ENCODE measurements at places on chromosomes 6 and 20. TPM values are rescaled to one million over a fixed set of nuclear protein-coding genes. Genes with fewer than 3 reads are reported as not detected.

ANKRD66 gene
- total RNA-seq: not detected

DOP1A gene
- total RNA-seq: 31.6 TPM

ADGB gene
- not detected for total RNA-seq

HLA-DPB1 gene
- total RNA-seq: 181 TPM

PXDC1 gene
- total RNA-seq: 28.9 TPM

TFAP2D gene
- not detected for total RNA-seq

EBF4 gene
- total RNA-seq: 10.2 TPM

KCNK5 gene
- 77.0 TPM for total RNA-seq

TCF21 gene
- total RNA-seq: 6.3 TPM

LGSN gene
- 0.19 TPM for total RNA-seq

- no peak for DNase-seq
Measured at GRCh38 chr6:128024046-128024445, 123.2 kb upstream of the THEMIS start.

DNA sequence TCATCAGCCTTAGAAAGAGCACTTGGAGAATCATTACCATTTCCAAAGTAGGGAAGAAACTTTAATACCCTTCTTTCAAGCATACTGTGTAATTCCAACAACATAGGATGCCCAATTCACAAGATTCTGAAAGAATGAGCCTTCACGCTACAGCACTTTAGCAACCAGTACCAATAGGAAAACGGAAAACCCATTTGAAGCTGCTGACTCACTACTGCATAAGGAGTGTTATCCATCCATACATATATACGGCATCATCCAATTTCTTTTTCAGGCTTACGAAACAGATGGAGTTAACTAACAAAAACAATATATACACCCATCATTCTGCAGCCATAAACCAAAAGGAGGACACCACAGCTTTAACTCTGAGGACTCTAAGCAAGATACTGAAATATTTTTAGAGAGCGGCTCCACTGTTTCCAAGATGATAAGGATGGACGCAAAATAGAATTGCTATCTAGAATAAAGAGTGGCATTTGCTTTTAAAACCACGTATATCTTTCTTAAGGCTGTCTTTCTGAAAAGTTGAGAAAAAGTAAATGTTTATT, 24.9 kb downstream of the FYN start:
- no peak for DNase-seq

- peak; percentile 52 for DNase-seq
Measured at GRCh38 chr6:165819394-165819793, 156.4 kb upstream of the PDE10A start.

DNA sequence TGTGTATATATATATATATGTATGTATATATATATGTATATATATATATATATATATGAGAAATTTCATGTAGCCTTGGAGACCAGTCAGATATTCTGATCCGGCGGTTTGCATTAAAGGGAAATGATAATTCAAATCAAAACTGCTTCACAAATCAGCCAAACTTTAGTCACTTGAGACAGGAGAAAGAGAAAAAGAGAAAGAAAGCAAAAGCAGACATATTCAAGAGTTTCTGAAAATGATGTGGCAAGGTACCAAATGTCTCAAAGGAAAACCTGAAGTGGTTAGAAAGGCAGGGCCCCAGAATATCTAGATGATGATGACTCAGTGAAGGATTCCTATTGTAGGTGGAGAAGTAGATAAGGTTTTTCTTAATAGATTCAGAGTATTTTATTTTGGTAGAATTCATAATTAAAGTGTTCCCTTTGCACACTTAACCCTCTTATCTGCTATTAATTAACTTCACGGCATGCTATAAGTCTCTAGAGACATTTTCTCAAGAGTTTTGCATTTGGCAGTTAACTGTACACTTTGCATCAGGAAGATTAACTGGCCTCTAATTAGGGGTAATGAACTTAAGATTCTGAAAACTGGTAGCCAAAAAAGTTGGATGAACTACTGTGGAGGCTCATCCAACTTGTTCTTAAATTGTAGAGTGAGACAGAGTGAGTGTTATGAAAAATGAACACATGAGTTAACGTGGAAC, 50.1 kb upstream of the ASF1A start:
- DNase-seq: no peak

DNA sequence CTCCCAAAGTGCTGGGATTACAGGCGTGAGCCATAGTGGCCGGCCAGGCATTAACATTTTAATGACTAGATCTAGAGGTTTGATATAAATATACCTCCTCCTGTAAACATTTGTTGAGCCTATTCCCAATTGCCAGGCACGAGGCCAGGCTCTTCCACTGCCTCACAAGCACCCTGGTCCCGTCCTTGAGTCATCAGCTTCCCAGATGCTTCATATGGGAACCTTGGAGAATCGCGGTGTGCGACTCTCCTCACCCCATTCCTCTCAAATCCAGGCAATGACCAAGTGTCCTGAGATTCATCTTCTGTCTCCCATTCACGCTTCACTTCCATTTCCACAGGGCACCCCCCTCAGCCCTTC, 35.9 kb upstream of the PIM1 start:
- no peak for DNase-seq

DNA sequence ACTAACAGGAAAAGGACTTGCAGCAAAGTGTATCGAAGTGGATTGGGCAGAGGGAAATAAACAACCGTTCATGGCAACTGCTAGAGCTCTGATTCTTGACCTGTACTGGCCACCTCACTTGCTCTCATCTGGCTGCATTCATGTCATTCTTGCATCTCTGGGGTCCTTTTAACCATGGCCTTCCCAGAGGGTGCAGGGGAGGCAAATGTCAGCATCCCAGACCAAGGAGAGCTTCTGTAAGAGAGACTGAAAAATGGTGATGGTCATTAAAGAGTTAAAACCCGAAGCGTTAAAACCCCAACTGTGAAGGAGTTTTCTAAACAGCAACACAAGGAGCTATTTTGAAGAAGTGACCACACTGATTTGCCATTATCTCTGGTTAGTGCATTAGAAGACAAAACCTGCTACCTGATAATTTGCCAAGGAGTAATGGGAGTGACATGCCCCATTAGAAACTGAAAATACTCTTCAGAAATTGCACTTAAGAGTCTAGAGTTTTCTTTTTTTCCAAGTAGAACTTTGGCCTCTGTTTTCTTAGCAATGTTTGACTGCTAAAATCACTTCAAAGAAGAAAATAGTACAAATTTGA, 62.4 kb downstream of the APCDD1L start:
- DNase-seq: no peak

- peak; percentile 89 for DNase-seq
Measured at GRCh38 chr6:10954590-10955010, 67.7 kb downstream of the SYCP2L start.

DNA sequence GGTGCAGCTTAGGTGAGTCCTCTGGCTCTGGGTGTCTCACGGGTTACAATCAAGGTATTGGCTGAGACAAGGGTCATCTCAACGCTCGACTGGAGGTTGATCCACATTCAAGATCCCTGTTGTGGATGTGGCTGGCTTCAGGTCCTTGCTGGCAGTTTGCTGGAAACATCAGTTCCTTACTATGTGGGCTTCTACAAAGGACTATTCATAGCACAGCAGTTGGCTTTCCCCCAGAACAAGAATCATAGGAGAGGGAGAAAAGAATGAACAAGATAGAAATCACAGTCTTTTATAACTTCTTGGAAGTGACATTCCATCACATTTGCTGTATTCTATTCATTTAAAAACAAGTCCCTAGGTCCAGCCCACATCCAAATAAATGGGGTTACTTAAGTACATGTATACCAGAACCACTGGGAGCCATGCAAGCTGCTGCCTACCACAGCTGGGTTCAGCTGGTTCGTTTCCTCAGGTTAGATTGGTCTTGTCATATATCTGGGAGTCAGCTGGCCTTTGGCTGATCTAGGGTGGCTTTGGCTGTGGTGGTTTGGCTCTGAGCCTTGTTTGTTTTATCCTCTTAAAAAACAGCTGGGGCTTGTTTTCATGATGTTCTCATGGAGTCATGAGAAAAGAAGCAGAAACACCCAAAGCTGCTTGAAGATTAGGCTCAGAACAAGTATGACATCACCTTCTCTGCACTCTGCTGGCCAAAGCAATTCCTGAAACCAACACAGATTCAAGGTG, 433.2 kb upstream of the SPTLC3 start:
- peak; percentile 65 for DNase-seq

DNA sequence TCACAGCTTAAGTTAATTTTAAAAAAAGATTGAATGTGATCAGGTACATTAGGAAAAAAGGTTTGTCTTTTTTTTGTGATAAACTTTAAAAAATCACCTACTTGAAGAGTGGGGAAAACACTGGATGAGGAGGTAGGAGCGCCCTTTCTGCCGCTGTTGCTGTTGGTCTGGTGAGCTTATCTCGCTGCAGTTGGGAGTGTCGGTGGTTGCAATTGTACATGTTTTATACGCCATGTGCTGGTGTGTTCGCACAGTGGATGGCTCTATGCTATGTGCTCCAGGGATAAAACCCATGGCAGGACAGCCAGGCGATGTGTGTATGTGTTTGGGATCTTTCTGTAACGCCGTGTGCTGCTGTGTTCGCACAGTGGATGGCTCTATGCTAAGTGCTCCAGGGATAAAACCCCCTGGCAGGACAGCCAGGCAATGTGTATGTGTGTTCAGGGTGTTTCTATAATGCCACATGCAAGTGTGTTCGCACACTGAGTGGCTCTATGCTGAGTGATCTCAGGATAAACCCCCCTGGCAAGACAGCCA, 1.7 kb downstream of the SLC22A3 start:
- no peak for DNase-seq

GRCh38 chr6:17847203-17847760, 140.2 kb downstream of the KIF13A start:
- no peak for DNase-seq

DNA sequence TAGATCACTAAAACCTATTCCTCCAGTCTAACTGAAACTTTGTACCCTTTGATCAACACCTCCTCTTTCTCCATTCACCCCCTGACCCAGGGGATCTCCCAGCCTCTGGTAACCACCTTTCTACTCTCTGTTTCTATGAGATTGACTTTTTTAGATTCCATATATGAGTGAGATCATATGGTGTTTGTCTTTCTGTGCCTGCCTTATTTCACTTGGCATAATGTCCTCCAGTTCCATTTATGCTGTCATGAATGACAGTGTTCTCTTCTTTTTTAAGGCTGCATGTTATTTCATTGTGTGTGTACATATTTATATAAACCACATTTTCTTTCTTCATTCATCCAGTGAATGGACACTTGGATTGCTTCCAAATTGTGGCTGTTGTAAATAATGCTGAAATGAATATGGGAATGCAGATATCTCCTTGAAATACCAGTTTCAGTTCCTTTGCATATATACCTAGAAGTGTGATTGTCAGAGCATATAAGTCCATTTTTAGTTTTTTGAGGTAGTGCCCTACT, 57.7 kb downstream of the DHX35 start:
- no peak for DNase-seq

GRCh38 chr20:57108742-57109570, 157.5 kb downstream of the BMP7 start:
- peak; percentile 77 for DNase-seq

DNA sequence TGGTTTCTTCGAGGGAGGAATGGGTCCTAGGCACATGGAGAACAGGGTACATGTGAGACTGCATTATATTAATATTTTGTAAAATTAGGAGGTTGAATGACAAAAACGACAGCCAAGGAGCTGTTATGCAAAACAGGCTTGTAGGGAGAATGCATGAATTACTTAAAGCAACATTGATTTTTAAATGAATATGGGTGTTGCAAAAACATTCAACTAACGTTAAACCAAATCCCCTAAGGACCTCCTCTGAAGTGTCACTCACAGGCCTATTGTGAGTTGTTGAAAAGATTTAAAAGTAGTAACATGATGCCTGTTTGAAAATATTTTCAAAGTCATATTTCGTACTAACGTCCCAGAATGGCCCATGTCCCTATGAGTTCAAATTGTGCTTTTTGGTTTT, 21.9 kb downstream of the FBXL4 start:
- no peak for DNase-seq

- no peak for DNase-seq
Measured at GRCh38 chr20:29300579-29301551, 1956.6 kb upstream of the DEFB115 start.

DNA sequence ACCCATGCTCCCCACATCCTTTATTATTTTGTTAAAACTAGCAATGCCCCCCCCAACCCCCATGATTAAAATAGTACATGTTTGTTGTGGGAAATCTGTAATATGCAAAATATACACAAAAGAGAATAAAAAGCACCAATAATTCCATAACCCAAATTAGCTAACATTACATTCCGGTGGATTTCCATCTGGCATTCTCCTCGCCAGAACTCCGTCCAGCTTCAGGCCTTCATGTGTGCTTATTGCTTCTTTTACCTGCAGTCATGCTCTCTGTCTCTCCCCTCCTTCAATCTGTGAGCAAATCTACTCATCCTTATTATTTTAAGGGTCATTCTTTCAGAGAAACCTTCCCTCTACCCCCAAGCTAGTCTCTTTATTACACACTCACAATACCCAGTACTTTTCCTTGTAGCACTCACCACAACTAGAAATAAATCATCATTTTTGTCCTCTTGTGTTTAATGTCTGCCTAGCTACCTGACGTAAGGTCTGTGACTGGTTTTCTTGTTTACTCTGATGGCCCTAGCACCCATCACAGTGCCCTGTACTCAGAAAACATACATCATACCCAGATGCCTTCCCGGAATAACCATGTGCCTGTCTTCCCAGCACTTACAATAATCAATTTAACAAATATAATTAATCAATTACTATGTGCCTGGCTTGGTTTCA, 25.6 kb upstream of the IER3 start:
- DNase-seq: no peak

DNA sequence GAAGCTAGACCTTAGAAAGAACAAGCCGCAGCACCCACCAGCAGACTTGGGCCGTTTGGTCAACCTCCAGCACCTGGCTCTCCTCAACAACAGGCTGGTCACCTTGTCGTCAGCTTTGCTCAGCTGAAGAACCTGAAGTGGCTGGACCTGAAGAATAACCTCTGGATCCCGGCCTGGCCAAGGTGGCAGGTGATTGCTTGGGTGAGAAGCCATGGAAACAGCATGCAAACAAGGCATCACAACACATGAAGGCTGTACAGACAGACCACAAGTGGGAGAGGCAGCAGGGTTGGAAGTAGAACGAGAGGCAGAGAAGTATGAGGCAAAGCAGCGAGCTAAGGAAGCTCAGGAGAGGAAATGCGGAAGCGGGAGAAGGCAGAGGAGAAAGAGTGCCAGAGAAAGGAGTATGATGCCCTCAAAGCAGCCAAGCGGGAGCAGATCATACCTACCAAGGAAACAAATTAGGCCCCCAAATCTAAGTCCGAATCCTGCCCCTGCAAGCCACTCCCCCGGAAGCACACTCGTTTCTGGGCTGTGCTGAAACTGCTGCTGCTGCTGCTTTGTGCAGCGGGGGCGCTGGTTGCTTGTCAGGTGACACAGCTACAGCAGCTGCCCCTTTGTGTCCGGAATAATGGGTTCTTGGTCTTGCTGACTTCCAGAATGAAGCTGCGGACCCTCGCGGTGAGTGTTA, 121.6 kb upstream of the LGSN start:
- no peak for DNase-seq

Data from kidney (tissue), 22 donors.